ENCODE measurements at places on chromosomes 3 and 15.

DNA sequence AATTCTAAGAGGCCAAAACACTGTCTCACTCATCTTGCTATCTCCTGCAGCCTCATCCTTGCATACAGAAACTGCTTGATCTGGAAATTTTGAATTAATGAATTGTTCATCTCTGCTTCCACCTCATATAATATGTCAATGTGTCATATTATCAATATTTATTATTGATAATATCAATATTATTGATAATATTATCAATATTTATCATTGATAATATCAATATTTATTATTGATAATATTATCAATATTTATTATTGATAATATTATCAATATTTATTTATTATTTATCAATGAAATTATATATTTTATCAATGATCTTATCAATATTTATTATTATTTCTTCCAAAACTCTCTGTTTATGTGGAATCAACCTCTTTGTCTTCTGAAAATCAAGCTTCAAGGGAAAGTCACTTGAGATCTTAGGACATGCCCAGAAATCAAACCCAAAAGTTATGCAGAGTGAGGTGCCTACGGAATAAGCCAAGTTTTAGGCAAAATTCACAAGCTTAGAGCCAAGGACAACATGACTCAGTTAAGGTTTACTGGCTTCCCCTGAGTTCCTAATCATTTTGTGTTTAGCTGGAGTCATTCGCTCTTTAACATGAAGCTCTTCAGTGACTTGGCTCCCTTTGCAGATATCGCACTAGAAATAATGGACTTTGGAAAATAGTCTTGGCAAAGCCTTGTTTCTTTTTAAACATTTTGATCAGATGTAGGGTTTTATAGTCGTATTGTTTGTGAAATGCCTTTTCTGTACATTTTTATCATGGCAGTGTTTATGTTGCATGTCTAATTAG, 297.1 kb upstream of the RARB start:
- no peak for DNase-seq

GRCh38 chr15:68492855-68493254, 60.9 kb upstream of the ITGA11 start:
- DNase-seq: no peak

DNA sequence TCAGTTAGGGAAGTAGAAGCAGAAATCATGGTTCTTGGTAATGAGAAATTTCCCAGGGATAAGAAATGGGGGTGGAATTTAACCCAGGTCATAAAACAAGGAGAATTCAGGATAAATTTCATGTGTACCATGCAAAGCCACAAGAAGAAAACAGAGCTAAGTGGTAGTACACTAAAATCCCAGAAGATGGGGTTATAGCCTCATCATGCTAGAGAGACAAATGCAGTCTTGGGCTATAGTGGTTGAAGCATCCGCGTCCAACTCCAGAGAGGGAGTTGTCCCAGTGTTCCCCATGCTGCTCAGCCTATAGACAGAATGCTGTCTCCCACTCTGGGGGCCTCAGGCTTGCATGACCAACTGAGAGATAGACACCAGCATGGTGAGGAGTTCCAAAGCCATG, 36.2 kb upstream of the CLRN1 start:
- no peak for DNase-seq

GRCh38 chr3:42163622-42164244, 72.6 kb downstream of the TRAK1 start:
- no peak for DNase-seq

- DNase-seq: no peak
Measured at GRCh38 chr15:52498706-52499105, 30.0 kb downstream of the MYO5A start.

DNA sequence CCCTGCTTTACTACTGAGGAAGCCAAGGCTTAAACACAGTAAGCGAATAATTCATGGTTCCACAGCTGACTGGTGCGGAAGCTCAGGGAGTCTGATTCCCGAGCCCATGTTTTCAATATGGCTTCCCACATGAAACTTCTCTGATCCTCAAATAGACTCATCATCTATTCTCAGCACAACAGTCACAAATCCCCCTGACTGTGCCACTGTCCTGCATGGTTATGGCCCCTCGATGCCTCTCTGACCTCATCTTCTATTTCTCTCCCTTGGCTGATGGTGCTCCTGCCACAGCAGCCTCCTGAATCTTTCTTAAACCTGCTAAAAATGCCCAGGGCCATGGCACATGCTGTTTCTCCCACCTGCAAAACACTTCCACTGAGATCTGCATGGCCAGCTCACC, 43.2 kb downstream of the SRGAP3 start:
- no peak for DNase-seq

DNA sequence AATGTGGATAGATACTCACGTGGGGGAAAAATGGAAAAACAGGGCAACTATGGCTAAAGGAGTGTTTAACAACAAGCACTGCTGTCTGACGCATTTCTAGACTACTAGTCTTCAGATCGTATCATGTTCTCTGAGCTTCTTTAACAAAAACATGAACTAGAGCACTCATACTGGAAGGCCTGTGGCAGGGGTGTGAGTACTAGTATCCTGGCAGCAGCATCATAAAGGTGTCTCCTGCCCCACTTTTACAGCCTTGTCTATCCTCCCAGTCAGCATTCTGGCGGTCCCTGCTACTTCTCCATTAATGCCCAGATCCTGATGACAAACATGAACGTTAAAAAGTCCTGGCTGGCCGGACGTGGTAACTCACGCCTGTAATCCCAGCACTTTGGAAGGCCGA, 4.0 kb downstream of the FMN1 start:
- no peak for DNase-seq

DNA sequence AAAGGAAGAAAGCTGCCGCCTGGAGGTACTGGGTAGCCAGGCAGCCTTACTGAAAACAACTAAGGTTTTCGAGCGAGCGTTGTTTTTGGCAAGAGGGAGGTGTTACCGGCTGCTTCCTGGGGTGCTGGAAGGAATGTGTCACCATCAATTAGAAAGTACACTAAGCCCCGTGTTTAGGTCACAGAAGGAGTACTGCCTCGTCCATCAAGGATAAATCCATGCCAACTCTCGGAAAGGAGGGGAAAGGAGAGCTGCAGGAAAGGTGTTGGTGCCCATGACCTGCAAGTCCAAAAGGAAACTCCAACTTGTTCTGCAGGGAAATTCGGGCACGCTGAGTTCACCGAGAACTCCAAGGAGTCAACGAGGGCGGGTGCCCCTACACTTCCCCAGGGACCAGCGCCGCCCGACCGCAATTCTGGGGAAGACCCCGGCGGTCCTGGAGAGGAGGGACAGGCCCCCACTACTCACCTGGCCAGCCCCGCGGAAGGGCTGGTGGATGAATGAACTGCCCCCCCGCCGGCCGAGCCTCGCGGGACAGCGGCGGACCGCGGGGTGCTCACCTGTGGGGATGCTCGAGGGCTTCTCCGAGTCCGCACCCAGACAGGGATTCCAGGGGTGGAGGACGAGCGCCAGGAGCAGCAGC, 542 bp downstream of the PLOD2 start:
- DNase-seq: peak; percentile 69

- no peak for DNase-seq
Measured at GRCh38 chr3:31879365-31879764, 101.7 kb downstream of the OSBPL10 start.

GRCh38 chr3:73291541-73291940, 230.1 kb downstream of the EBLN2 start:
- no peak for DNase-seq

DNA sequence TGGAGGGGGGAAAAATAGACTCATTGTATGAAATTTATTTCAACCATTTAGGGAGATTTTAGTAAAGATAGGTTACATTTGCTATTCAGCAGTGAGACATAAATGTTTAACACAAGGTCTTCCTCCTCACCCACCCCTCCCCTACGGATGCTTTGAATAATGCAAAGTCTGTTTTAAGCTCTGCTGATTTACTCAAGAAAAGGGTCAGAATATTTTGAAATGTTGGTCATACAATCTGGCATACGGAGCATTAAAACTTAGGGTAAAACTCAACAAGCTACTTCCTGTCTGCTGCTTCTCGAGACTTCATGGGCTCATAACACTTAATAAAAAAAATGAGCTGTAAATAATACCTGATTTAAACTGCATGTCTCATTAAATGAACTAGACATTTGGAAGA, 156.3 kb downstream of the WNT5A start:
- DNase-seq: no peak

- no peak for DNase-seq
Measured at GRCh38 chr15:86042226-86042625, 37.4 kb upstream of the AGBL1 start.

GRCh38 chr3:9721700-9722060, 9.9 kb upstream of the BRPF1 start:
- no peak for DNase-seq

DNA sequence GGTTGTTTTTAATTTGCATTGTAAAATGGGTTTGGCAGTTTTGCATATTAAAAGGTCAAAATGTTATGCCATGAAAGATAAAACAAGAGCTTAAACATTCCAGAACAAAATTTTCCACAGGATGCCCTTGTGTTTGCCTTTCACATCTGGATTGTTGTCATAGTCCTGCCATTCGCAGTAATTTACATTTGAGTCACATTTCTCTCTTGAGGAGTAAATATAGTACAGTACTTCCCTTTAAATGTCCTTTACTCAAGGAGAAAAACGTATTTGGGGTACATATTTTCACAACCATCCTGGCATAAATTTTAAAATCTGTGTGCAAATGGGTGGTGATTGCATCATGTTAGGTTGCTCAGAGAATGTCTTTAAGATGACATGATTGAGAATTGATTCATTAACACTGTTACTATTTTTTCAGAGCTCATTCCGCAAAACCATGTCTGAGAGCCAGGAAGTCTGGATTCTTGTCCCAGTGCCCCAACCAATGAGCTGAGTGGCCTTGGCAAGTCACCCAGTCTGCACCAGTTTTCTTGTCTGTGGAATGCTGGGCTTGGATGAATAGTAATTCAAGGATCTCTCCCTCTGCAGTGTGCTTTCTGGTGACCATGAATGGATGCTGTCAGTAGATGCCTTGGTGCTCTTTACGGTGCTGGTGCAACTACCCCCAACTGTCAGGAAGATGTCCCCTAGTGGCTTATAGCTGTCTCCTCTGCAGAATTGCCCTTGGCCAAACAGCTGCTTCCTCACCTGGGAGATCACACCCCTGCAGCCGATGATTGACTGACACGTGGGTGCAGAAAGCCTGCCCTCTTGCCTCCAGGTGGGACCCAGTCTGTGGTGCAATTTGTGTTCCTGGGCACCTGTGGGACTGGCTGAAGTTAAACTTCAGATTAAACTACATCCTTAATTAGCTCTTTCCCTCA, 43.0 kb downstream of the ABHD5 start:
- DNase-seq: peak; percentile 12

GRCh38 chr15:48393645-48394506, 62.6 kb downstream of the DUT start:
- DNase-seq: no peak

GRCh38 chr3:24454856-24455255, 39.8 kb downstream of the THRB start:
- DNase-seq: no peak

DNA sequence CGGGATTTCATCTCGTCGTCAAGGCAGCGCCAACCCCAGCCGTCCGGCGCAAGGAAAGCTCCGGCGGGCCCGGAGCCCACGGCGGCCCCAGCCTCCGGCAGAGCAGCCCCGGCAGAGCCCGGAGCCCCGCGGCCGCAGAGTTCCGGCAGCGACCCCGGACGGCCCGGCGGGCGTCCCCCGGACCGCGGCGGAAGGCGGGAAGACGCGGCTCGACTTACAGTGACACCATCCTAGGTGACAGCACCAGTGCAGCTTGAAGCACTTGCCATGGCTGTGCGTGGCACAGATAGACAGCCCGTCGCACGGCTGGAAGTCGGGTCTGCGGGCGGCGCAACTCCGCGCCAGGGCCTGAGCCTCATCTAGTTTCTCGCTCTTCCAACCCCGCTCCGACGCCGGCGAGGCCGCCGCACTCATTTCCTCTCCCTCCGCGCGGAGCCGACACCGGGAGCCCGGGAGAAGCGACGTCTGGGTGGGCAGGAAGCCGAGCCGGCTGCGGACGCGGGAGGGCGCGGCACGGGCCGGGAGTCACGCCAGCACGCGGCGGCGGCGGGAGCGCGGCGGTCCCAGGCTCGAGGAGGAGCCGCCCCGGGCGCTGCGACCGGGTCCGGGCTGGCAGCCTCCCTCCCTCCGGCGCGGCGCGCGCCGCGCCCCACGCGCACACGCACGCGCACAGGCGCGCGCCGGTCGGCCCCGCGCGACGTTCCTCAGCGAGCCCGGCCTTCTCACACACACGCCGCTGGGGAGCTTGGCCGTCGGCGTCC, at the start of gene C3orf70:
TSS of gene C3orf70 (minus strand) at position 651 of the 761 bp plus-strand sequence. CDS start at position 414, 237 bp downstream.
- DNase-seq: no peak

DNA sequence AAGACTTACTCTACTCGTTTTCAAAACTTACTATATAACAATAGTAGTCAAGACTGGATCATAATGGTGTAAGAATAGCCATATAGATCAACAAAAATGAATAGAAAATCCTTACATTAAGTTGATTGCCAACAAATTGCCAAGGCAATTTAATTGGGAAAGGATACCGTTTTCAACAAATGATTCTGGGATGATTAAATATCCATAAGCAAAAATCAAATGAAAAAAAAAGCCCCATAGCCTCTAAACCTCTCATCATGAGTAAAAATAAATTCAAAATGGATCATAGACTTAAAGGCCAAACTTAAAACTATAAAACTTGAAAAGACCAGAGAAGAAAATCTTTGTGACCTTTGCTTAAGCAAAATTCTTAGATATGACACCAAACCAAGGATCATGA, 5.3 kb upstream of the SNRK start:
- no peak for DNase-seq

GRCh38 chr3:123379041-123379830, 69.7 kb downstream of the ADCY5 start:
- no peak for DNase-seq

GRCh38 chr3:131690800-131691199, 188.0 kb upstream of the MRPL3 start:
- no peak for DNase-seq

- no peak for DNase-seq
Measured at GRCh38 chr15:31382713-31383045, 56.0 kb downstream of the KLF13 start.

- peak; percentile 48 for DNase-seq
Measured at GRCh38 chr3:10901296-10901945, 85.4 kb downstream of the SLC6A11 start.

- DNase-seq: no peak
Measured at GRCh38 chr15:70314018-70314354, 216.3 kb upstream of the TLE3 start.

- DNase-seq: no peak
Measured at GRCh38 chr15:89666858-89667705, 11.8 kb upstream of the KIF7 start.

- DNase-seq: no peak
Measured at GRCh38 chr3:186315581-186316354, 46.3 kb downstream of the DGKG start.

GRCh38 chr3:50600141-50600753, 11.3 kb downstream of the CISH start:
- DNase-seq: no peak

- DNase-seq: no peak
Measured at GRCh38 chr3:106518516-106518915, 649.7 kb upstream of the CBLB start.

DNA sequence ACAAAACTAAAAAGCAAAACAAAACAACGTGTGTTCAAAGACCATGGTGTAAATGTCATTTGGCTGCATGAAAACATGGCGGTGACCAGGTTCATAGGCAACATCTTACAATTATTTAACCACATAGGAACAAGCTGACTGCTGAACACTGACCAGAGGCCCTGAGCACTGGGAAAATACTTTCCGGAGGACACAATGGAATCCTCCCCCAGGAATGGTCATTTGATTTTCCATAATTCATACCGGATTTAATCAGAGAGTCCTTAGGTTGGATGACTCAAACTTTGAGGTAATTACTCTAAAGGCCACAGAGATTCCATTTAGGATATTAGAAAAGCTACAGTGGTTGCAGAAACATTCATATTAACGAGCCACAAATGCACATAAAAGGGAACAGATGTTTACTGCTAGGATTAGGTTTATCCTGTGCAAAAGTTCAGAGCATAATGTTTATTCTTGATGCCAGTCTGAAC, 254.7 kb downstream of the NR1D2 start:
- no peak for DNase-seq

All from C1 segment of cervical spinal cord (tissue), 14 donors.